ENCODE measurements at places on chromosomes 4 and X.

DNA sequence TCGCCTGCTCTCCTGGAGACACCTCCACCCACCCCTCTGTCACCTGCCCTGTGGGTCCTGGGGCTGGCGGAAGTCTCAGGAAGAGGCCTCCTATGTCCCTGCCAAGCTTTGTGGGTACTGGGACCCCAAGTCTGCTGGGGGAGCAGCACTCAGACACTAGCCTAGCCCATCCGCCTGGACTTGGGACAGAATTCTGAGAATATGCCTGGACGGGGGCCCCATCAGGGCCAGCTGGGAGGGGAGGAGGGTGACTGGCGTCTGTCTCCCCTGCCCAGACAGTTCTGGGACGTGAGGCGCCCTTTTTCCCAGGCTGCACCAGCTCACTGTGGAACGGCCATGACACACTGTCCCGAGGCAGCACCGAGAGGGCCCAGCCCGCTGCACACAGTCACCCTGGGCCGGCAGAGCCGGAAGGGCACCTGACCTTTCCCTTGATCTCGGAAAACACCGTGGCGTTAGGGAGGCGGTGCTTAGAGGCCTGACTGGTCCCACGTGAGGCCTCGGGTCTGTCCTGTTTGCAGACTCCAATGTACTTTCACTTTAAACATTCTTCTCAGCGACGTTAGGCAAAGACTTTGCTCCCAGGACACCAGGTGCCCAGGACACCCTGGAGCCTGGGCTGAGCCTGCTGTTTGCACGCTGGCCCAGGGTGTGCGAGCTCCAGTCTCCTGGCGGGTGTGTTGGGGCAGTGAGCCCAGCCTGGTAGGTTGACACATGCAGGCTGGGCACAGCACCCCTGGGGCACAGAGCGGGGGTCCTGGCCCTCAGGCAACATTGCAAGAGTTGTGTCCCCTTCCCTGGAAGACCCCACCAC lies 700 bp downstream of the SLC26A1 start:
- DNase-seq: no peak

DNA sequence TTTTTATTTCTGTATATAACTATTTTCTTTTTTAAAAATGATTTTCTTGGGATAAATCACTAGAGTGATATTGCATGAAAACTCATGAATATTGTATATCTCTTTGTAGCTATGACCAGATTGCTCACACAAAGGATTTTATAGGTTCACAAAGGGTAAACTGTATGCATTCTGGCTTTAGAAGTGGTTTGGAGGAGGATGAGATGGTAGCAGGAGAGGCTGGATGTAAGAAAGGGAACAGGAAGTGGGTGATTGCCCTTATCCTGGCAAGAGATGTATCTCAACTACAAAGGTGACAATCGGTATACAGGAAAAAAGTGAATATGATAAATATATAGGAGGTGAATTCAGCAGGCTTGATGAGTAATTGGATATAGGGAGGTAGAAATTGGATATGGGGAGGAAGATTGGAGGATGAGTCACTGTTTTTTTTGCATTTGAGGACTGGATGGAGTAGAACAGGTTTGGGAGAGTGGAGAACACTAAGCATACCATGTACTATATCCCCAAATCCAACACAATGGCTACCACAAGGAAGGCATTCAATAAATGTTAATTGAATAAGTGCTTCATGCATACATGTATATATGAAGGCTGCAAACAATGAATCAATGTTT lies 9.9 kb downstream of the FGG start:
- DNase-seq: no peak

GRCh38 chr4:4640692-4641091 lies 98.8 kb upstream of the STX18 start:
- no peak for DNase-seq

DNA sequence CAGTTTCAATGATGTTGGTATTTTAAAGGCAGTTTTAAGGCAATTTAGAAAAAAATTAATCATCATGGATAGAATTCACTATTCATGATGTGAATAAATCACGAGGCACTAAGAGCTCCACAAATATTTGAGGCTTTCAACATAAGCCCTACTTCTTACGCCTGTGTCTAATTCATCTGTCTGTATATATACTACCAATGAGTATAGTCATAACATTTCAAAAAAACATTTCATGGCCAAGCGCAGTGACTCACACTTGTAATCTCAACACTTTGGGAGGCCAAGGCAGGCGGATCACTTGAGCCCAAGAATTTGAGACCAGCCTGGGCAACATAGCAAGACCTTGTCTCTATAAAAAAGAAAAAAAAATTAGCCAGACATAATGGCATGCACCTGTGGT lies 56.5 kb downstream of the FBXL5 start:
- DNase-seq: no peak

GRCh38 chr4:152598454-152598853 lies 62.6 kb upstream of the FBXW7 start:
- DNase-seq: no peak

- no peak for DNase-seq
Observed at GRCh38 chr4:117429061-117429460, 343.7 kb upstream of the TRAM1L1 start.

- DNase-seq: no peak
Observed at GRCh38 chr4:53494851-53495250, 96.4 kb downstream of the LNX1 start.

DNA sequence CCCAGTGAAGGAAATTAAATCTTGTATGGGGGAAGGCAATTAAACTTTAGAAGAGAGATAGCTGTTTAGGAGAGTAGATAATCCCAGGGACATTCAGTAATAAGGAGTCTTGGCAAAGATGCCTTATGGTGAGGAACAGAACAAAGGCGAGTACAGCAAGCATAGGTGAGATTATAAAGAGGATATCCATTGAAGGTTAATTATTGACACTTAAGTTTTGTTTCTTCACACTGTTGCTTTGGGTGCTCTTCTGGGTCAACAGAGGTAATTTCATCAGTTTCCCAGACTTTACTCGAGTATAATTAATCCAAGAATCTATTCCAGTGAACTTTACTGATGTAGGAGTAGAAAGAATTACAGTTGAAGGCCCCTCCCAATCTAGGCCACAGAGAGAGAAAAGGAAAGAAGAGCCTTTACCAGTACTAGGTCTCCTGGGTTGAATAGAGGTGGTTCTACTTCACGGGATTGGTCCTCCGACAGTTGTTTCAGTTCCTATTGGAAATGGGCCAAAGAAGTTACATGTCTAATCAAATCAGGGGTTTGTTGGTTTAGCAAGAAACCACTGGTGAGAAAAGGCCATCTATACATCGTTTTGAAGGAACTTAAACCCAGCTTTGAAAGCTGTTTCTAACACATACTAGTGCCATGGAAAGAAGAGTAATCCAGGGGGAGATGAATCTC lies 27.2 kb downstream of the EPGN start:
- DNase-seq: no peak

- DNase-seq: peak; percentile 16
Observed at GRCh38 chr4:2914256-2915126, 48.7 kb downstream of the NOP14 start.

GRCh38 chrX:39848900-39849299 lies 248.9 kb downstream of the BCOR start:
- DNase-seq: no peak

DNA sequence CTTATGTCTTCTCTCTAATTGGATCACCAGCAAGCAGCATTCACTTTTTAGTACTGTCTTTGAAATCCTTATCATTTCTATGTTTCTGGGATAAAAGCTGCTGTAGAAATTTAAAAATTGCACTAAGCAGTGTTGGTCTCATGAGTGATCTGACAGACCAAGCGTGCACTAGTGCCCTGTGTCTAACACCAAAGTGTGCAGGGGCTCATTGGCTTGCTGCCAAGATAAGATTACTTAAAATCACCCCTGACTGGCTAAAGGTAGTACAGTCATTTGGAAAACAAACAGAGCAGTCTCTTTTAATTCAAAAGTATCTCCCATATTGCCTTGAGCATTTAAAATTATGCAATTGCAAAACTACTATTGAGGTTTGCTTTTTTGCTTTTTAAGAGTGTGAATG lies 304.6 kb downstream of the ARAP2 start:
- no peak for DNase-seq

GRCh38 chrX:21374994-21375707 lies 933 bp downstream of the CNKSR2 start:
- DNase-seq: no peak

- DNase-seq: no peak
Observed at GRCh38 chrX:139974471-139974870, 9.2 kb upstream of the CXorf66 start.

DNA sequence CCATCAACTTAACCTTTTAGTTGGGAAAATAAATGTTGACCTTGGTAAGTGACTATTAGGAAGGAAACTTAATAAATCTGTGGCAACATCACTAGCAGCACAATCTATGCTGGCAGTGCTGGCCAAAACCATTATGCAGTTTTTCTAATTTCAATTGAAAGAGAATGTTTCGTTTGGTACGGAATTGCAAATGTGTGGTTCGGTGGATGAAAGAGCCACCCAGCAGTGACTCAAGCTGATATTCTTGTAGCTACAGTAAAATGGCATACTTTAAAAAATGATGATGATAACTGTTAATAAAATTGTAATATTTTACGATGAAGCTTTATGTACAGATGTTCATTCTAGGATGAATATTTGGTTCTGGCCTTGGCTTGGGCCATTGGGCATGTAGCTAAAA lies 40.7 kb upstream of the AP1S2 start:
- no peak for DNase-seq

GRCh38 chr4:20251796-20252655 lies at the start of gene SLIT2:
Gene SLIT2 (plus strand): TSS chr4:20251905. CDS start chr4:20253816, 1,911 bp downstream.
- DNase-seq: peak; percentile 45

DNA sequence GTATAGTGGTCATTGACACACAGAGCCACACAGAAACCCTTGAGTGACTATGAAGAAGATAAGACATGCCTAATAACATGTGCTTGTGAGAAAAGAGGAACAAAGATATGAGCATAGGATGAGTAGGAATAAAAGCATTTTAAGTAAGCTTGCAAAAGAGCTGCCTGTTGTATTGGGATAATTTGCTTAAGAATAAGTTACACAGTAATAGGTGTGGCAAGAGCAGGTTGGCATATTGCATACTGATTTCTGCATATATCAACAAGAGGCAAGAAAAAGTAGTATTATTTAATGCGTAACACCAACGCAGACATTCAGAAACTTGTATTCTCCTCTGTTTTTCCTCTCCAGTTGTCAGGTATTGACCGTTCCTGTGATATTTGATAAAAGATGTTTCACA lies 111.5 kb upstream of the UGT8 start:
- peak; percentile 60 for DNase-seq

- DNase-seq: no peak
Observed at GRCh38 chr4:10050261-10050661, 29.0 kb upstream of the SLC2A9 start.

GRCh38 chrX:128848374-128848773 lies 674.9 kb downstream of the SMARCA1 start:
- DNase-seq: no peak

DNA sequence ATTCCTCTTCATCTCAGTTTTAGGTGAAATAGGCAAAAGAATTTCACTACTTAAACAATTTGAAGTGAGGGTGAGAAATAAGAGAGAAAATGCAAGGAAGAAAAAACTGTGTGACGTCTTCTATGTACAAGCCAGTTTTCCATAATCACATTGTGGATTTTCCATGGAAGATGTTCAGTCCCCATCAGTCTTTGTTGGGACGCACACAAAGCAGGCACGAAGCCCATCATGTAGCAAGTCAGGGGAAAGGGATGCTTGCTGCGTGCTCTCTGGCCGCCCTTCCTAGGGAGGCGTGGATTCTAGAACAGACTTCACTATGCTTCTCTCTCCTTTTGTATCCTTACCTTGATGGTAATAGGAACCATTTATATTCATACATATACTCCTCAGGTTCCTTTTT lies 54.7 kb downstream of the RBPJ start:
- DNase-seq: no peak

GRCh38 chrX:106039920-106040319 lies 1.4 kb upstream of the SERPINA7 start:
- peak; percentile 13 for DNase-seq

- peak; percentile 81 for DNase-seq
Observed at GRCh38 chr4:64158648-64159326, 250.5 kb downstream of the TECRL start.

GRCh38 chr4:27245216-27245615 lies 384.6 kb downstream of the STIM2 start:
- no peak for DNase-seq

DNA sequence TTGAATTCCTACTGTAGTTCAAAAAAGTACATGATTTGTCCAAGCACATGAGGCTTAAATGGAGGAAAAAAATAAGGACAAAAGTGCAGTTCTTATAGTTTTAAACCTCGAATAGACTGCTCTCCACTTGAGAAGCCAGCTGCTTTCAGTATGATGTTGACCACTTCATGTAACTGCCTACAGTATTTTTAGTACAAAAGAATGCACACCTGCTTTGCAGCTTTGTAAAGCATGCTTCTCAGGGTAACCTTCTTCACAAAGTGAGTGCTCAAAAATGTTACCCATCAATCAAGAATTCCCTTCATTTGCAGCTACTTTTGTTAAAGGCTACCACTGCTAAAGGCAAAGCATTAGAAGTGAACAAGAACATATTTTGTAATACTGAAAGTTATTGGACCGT lies 83.4 kb upstream of the FAM47B start:
- no peak for DNase-seq

DNA sequence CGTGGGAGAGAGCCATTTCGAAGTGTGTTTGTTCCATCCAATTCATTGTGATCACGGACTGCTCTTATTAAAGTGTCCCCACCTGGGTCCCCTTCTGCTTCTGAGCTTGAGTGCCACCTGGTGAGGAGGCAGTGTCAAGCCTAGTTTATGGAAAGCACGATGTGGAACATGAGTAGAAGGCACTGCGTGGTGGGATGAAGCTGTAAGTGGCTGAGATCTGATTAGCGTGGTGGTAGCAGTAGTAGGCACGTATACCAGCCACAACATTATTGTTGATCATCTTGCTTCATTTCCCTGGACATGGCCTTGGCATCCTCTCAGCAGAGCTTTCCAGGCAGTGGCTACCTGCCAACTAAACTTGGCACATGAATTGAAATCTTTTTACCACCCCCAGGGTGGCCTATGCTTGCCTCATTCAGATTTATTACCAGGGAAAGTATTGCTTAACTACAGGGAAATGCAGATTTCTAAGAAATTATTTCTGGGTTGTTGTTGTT lies 46.4 kb downstream of the GPAT3 start:
- DNase-seq: no peak

DNA sequence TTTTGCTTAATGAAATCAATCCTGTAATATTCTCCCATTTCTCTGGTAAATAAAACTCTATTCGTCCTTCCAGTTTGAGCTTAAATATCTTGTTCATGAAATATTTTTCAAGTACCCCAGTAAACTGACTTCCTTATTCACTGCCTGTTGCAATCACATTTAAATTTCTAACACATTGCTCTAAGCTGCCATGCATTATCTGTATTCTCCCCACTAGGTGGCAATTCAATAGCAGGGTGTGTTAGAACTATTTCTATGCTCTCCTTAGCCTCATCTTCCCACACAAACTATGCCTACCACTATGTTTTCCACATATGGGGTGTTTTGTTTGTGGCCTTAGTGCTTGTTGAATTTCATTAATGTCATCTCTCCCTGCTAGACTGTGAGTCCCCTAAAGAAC lies 377.1 kb upstream of the HS3ST1 start:
- DNase-seq: peak; percentile 91

GRCh38 chr4:186781032-186781917 lies 57.6 kb upstream of the FAT1 start:
- DNase-seq: no peak

- no peak for DNase-seq
Observed at GRCh38 chr4:102493794-102494193, 7.4 kb upstream of the NFKB1 start.

GRCh38 chr4:77127837-77128621 lies 29.0 kb upstream of the CCNG2 start:
- no peak for DNase-seq

- DNase-seq: no peak
Observed at GRCh38 chr4:7384003-7384928, 50.5 kb downstream of the PSAPL1 start.
